NCI-H446 (cell line): ENCODE measurements at places on chromosomes 13 and 19.

- no peak for DNase-seq
Observed at GRCh38 chr13:51202477-51203046, 19.6 kb upstream of the FAM124A start.

DNA sequence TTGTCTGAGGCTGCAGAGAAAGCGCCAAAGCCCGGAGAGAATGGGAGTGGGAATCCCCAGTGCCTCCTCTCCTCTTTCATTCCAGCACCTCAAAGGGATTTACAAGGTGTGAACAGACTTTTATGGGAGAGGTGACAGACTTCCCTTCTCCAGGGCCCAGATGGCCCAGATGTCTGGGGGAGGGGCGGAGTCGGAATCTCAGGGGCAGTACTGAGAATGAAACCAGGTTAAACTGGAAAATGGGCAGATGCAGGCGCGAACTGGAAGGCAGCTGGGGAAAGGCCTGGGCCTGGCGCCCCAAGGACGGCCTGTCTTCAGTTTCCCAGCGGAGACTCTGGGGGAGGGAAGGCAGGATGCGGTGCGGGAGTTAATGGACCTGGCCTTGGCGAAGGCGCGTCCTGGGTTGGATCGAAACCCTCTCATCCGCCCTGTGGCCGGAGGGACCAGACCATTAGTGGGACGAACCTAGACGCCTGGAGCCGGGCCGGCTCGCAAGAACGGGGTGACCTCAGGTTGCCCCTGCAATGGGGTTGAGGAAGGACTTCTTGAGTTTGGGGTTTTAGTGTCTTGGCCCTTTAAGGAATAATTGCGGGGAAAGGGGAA, 592 bp upstream of the TRIP10 start:
- DNase-seq = peak; percentile 63

DNA sequence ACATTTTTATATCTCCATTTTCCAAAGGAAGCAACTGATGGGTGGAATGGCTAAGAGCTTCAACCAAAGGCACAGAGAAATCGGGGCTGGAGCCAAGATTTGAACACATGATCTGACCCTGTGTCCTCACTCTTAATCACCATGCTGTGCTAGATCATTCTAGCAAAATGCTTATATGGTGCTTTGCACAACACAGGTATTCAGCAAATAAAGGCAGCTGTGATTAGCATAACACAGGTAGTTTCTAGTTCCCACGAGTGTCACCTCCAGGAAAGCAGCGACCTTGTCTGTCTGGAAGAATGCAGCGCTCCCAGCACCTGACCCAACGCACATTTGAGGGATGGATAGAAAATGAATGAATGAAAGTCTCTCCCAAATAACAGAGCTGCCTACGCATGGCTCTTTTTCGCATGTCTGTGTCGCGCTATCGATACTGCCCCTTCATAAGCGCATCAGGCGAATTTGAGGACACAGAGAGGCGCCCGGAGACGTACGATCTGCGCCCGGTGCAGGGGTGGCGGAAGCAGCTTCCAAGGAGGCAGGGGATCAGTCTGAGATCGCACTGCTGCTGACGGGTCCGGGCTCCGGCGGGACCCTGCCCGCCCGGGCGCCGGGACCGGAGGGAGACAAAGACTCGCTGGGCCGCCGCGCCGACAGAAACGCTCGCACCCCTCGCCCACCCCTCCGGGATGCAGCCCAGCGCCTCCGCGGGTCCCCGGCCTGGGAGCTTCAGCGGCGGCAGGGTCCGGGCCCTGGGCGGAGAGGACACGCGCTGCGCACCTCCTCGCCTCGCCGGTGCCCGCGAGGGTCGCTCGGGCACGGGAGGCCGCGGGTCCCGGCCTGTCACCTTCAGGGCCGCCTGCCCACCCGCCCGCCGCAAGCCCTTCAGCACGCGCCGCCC, 609 bp downstream of the EPS15L1 start:
- DNase-seq = no peak

DNA sequence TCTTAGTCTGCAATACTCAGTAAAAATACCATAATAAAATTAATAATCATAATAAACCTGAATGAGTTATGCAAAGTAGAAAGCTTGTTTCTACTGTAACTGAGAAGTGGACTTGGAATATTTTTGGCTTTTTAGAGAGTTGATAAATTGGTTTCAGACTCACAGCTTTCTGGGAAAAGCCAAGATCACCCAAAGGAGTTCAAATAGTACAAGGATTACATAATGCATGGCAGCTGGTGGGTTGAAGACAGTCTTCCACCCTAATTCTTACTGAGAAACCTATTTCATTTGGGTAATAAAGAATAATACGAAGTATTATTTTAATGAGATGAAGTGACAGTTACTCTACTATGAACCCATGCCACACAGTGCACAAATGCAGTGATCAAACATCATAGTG, 139.4 kb upstream of the KLF12 start:
- no peak for DNase-seq

GRCh38 chr13:39364947-39365468, 238.0 kb downstream of the LHFPL6 start:
- no peak for DNase-seq
